ENCODE measurements at places on chromosomes 6 and 20.

DNA sequence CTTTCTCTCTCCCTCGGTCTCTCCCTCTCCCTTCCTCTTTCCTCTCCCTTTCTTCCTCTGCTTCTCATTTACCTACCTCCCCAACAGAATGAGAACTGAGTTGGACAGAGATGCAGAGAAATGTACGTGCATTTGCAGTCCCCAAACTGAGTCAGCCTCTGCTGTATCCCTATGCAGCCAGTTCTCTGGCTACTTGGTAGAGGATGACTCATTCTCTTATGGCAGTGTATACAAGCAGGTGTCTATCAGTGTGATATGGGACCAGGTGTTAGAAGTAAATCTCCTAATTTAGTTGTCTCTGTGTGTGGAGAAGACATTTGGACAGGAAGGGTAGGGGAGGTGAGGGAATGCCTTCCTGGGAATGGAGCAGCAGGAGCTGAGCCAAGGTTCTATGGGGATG lies 470.8 kb downstream of the CD109 start:
- no peak for DNase-seq

DNA sequence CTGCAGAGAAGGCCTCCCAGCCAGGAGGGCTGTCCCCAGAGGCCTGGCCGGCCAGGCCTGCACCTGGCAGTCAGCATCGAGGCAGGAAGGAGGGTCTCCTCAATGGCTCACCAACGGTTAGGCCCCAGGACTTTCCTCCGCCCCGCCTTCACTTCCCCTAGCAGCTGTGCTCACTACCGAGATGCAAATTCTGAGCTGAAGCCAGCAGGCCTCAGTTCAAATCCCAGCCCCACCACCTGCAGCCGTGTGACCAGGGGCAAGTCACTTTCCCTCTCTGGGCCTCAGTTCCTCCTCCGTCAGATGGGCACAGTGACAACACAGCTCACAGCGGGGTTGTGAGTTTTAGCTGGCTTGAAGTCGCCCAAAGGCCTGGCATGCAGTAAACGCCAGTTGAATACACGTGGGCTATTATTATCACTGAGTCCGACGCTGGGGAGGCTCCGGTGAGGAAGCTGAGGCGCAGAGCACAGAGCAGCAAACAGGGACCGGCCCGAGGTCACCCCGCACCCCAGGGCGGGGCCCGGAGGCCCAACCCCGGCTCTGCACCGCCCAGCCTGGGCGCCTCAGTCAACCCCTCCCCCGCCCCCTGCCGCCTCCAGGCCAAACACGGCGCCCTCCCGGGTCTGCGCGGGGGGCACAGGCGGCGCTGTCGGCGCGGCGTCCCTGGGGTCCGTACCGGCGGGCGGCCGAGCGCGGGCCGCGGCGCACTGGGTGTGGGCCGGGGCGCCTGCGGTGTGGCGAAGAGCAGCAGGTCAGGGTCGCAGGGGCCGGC lies 671 bp downstream of the E2F1 start:
- DNase-seq: peak; percentile 44

DNA sequence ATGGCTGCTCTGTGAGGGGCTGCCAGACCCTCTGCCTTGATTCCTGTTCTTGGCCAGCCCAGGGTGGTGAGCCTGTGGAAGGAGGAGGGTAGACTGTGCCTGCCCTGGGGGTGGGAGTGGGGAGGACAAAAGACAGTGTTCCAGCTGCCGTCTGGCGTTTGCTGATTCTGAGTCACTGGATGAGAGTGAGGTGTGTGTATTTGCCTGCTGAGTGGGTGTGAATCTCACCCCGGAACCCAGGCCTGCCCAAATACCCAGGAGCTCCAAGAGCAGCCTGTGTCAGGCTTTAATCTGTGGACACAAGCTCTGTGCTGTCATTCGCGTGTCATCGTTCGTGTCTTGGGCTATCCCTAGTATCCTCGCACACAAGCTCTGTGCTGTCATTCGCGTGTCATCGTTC lies 2.6 kb upstream of the LKAAEAR1 start:
- no peak for DNase-seq

DNA sequence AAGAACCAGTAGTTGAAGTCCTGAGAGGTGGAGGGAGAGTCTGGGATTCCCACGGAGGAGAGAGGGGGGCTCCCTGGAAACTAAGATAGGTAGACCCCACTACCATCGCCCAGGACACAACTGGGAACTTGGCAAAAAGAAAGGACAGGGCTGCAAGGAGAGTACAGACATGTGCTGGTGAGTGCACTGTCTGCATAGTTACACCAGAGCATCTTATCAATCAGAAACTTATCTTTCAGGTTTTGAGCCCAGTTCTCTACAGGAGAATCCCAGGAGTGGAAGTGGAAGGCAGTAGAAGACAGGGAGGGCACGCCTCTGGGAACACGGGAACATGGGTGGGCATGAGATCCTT lies 12.2 kb downstream of the NFKBIL1 start:
- no peak for DNase-seq

- no peak for DNase-seq
Observed at GRCh38 chr20:14597206-14597715, 259.8 kb upstream of the FLRT3 start.

GRCh38 chr20:53220482-53221307 lies 248.5 kb downstream of the TSHZ2 start:
- no peak for DNase-seq

- DNase-seq: no peak
Observed at GRCh38 chr20:52105442-52106422, 85.8 kb downstream of the ZFP64 start.

DNA sequence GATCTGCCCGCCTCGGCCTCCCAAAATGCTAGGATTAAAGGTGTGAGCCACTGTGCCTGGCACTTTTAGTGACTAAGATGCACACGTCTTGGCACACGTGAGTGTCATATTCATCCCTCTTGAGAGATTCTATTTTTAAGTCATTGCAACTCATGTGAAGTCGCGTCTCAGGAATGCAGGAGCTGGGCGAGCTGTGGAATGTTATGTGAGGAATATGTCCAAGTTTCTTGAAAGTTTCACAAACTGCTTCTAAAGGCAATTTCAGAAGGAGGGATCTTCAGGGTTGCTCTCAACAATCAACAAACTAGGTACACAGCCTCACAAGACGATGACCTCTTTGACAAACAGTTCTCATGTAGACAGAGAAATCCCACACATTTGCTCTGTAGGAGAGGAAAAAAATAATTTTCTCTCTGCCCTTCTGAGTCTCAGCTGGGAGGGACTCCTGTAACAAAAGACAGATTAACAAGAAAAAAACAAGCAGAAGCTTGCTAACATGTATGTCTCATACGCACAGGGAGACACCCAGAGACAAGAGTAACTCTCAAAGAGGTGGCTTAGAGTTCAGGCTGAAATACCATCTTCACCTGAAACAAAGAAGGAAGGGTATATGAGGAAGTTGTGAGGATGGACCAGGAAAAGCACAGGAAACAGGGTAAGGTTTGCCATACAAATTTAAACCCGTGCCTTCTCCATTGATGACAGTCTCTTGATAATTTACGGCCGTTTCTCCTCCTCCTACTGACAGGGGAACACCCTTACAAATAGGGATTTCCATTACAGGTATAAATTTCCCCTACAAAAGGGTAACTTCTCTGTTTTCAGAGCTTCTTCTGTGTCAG lies 45.3 kb upstream of the FAM50B start:
- no peak for DNase-seq

DNA sequence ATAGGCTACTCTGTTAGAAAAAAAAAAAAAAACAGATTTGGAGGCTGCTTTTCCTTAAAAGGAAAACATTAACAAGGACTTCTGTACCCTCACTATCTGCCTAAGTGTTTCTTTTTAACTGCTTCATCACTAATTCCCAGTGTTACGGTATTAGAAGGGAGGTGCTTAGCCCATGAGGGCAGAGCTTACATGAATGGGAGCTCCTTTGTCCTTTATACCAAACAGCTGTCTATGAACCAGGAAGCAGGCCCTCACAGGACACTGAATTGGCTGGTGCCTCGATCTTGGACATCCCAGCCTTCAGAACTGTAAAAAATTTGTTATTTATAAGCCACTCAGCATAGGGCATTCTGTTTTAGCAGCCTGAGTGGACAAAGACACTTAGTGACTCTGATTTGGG lies 215.6 kb upstream of the NRSN1 start:
- no peak for DNase-seq

- no peak for DNase-seq
Observed at GRCh38 chr20:10856237-10857015, 182.6 kb upstream of the JAG1 start.

- DNase-seq: no peak
Observed at GRCh38 chr20:37458761-37459160, 62.3 kb upstream of the NNAT start.

DNA sequence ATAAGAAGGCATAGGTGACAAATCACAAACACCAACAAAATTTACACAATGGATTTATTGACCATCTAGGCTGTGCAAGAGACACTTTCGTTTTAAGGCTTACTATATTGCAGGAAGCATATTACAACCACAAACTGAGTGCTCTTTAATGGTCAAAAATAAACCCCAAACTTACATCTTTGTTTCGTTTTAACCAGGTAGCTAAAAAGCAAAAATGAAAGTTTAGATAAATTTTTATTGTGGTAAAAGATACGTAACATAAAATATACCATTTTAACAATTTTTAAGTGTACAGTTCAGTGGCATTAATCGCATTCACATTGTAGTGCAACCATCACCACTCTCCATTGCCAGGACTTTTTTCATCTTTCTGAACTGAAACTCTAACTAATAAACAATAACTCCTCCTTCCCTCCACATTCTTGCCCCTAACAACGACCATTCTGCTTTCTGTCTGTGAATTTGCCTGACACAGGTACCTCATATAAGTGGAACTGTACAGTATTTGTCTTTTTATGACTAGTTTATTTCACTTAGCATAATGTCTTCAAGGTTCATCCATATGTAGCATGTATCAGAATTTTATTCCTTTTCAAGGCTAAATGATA lies 32.3 kb upstream of the DUSP22 start:
- no peak for DNase-seq

- no peak for DNase-seq
Observed at GRCh38 chr20:8803941-8804340, 264.9 kb upstream of the PLCB4 start.

- no peak for DNase-seq
Observed at GRCh38 chr20:38386004-38386403, 39.7 kb downstream of the LBP start.

DNA sequence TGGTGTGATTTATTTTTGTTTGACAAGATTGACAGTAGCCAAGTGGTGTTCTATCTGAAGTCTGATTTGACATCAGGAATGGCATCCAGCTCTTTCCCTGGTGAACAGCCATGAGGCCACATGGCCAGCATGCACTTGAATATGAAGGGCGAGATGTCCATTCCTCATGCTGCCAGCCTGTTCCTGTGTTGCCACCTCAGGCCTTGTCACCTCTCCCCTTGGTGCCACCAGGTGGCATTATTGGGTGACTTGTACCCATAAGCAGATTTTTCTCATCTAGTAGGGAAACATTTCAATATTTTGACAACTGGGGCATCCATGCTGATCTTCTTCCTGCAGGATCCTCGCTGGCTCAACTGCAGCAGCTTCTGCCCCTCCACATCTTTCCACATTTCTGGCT lies 199.1 kb downstream of the ERMARD start:
- no peak for DNase-seq

GRCh38 chr20:31568773-31569162 lies 36.3 kb upstream of the ID1 start:
- no peak for DNase-seq

DNA sequence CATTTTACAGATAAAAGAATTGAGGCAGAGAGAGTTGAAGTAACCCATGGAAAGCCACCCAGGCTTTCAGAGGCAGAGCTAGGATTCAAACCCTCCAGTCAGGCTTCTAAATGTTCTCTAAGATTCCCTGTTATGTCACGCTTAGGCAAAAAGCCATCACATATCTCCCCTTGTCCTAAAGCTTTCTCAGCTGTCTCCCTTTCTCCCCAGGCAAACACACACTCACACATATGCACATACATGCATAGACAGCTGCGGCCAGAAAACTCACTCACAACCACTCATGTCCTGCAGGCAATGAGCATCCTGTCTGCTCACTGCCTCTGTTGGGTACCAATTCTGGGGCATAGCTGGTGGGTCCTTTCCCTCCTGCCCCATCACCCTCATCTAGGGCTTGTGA lies 595.9 kb upstream of the CHD6 start:
- DNase-seq: no peak

- no peak for DNase-seq
Observed at GRCh38 chr6:16043171-16044135, 85.4 kb upstream of the MYLIP start.

GRCh38 chr6:31407699-31408098 lies 4.3 kb downstream of the MICA start:
- no peak for DNase-seq

GRCh38 chr20:20204256-20204655 lies 151.9 kb downstream of the CFAP61 start:
- peak; percentile 34 for DNase-seq

GRCh38 chr20:3616250-3616649 lies 46.9 kb downstream of the GFRA4 start:
- no peak for DNase-seq

GRCh38 chr6:15183979-15184378 lies 61.9 kb upstream of the JARID2 start:
- no peak for DNase-seq

DNA sequence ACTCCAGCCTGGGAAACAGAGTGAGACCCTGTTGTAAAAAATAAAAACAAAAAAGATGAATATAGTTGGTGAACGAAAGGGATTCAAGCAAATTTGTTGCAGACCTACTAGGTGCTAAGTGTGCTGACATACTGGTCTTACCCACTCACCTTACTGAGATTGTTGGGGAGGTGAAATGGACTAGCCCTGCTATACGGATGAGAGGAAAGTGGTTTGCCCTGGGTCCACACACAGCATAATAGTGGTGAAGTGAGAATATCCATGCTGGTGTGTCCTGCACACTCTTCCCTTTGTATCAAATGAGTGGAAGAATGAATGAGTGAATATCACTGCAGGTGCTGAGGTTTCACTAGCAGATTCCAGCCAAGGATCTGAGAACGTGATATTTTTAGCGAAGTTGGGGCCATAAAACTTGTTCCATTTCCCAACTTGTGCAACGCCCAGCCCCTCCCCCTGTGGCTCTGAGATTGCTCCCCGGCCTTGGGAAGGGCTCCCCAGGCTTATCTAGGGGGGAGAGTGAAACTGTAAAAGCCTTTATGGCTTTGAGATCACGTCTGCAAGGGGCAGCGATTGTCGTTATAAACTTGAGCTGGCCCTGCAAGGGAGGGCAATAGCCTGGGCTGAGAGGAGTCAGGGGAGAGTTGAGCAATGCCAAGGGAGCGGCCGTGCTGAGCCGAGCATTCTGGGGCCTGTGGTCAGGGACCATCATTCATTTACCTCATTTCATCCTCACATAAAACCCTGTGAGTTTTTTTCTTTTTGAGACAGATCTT lies 33.2 kb upstream of the TTPAL start:
- DNase-seq: no peak

DNA sequence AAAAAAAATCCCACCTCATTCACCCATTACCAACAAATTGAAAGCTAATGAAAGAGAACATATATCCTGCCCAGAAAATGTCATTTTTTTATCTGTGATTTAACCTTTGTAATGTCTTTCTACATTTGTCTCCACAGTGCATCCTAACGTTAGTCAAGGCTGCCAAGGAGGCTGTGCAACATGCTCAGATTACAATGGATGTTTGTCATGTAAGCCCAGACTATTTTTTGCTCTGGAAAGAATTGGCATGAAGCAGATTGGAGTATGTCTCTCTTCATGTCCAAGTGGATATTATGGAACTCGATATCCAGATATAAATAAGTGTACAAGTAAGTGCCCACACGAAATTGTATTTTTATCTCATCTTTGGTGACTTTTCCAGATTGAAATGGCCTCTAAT lies 30.0 kb downstream of the RSPO3 start:
- DNase-seq: no peak
